ENCODE measurements at places on chromosomes 2 and 18.

DNA sequence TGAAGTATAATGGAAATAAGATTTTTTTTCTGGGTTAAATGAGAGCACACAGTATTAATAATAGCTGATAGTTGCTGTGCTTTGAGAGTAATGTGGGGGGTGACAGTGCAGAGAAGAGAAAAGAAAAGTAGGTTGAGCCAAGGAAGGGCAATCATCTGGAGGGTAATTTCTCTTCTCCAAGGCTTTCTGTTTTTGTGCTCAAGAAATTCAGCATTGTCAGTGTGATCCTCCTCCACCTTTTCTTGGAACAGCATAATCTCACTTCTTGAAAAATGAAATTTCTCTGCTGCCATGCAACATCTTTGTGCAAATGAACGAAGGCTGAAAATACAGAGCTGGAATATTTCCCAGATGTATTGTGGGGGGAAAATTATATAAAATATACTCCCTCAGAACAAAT, 673.1 kb downstream of the LRRTM4 start:
- no peak for DNase-seq

DNA sequence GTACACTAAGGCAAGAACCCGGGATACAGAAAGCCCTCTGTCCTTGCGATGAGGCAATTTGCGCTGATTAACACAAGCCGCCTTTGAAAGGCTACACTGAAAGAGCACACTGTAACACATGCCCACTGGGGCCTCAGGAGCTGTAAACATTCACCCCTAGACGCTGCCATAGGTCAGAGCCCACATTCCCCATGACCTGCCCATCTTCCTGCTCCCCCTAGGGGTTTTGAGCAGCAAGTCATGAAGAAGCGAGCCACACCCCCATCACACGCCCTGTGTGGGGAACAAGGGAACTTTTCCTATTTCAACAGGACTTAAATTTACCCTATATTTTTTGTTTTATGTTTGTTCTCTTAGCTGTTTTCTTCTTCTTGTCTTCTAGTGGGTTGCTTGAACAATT, 47.8 kb upstream of the SLC4A10 start:
- no peak for DNase-seq

DNA sequence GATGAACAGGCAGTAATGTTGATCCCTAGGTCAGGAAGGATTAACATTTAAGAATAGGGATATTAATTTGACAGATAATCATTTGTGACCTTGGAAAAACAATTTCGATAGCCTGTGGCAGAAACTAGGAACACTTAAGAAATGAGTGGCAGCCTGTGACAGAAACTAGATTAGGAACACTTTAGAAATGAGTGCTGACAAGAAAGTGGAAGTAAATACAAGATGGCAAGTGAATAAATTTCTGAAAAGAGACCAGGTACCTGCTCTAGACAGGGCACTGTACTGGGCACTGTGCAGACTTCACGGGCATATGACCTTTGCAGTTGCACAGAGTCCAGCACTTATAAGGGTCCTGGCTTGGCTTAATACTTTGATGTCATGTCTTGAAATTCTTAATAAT, 5.5 kb upstream of the HNRNPA3 start:
- DNase-seq = no peak

DNA sequence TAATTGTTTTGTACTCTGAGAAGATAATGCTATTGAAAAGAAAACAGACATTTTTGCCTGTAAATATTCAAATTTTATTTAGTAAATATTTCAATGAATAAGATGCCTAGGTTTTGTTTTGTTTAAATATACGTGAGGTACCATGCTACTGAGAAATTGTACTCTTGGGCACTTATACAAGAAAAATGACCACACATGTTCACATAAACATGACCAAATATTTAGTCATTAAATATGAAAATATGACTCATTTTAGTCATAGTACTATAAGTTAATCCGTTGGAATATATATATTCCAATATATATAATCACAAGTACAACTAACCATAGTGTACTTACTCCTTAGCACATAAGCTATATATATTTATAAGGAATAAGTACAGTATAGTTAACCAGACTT, 56.7 kb upstream of the ZNF804A start:
- DNase-seq = no peak

DNA sequence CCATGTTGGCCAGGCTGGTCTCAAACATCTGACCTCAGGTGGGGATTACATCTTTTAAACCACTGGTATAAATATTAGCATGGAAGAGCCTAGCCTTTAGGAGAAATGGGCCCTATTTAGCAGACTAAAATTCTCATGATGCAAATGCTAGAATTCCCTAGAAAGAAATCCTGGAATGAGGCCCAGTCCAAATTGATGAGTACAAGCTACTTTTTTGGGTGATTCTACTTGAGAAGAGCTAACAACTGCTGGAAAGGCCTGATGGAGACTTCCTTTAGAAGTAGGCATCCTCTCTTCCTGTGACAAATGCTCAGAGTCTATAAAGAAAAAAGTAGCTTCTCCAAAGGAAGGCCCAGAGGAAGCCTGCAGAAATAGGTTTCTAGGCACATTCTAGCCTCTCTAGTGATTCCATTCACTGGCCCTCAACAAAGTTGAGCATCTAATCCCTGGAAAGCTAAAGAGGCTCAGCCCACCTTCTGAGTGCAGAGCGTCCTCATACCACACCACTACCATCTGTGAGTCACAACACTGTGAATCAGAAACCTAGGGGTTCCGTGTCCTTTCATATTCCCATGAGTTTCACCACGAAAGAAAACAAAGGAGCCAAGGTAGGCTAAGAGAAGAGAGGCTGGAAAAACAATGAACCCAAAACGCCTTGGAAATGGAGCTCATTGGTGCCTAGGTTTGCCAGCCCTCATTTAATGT, 183.1 kb downstream of the C1D start:
- no peak for DNase-seq

DNA sequence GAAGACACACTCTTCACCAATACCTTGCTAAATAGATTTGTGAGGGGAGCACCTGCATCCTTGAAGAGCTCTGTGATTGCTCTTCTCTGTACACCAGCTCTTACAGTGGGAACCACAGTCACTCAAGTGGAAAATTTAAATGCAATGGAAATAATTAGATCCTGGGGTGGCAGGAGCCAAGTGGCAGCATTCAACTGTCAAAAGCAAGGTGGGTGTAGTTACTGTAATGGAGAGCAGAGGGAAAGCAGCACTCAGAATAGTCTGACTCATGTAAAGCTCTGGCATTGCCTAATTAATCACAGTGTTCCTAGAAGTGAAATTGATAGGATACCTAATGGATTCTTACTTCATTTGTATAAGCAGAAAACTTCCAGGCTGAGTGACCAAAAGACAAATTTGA, 245.8 kb downstream of the KCNE4 start:
- no peak for DNase-seq

All from stimulated activated CD4-positive, alpha-beta T cell treated with anti-CD3 and anti-CD28 coated beads, TNF-alpha, amount 100 ng/mL, for 1 hour (primary cell).